ENCODE measurements at places on chromosomes 5 and 9.

DNA sequence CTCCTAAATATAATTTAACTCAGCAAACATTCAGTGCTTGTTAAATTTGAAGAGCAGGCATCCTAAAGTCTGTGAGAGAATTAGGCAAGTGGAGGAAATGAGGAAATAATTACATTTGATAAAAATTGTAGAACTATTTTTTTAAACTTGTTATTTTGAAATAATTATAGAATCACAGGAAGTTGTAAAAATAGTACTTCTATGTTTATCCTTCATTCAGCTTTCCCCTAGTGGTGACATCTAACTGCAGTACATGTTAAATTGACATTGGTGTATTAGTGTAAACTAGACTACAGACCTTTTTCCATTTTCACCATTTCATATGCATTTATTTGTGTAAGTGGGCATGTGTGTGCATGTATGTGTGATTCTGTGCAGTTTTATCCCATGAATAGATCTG, 51.6 kb downstream of the F2RL2 start:
- no peak for DNase-seq

GRCh38 chr5:56659971-56660370, 155.4 kb upstream of the MAP3K1 start:
- no peak for DNase-seq

DNA sequence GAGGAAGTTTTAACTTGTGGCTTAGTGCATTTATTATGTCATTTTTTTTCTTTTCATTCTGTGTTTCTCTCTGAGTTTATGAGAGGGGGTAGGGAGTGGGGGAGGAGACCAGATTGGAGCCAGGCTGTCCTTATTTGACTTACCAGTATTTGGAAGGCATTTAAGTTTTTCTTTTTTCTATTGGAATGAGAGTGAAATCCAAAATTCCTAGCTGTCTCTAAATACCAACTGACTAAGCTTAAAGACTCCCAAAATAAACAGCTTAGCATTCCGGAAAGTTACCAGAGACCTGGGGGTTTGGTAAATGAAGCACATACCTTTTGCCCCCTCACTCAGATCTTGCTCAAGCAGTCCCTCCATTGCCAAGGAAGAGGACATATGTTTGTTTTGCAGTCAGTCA, 581.9 kb upstream of the BRINP1 start:
- DNase-seq, result no peak

GRCh38 chr9:131111854-131112311, 13.5 kb upstream of the NUP214 start:
- DNase-seq, result no peak

GRCh38 chr9:136620441-136621018, 42.2 kb upstream of the EGFL7 start:
- no peak for DNase-seq

GRCh38 chr9:8825585-8826147, 1026.1 kb upstream of the DMAC1 start:
- no peak for DNase-seq

DNA sequence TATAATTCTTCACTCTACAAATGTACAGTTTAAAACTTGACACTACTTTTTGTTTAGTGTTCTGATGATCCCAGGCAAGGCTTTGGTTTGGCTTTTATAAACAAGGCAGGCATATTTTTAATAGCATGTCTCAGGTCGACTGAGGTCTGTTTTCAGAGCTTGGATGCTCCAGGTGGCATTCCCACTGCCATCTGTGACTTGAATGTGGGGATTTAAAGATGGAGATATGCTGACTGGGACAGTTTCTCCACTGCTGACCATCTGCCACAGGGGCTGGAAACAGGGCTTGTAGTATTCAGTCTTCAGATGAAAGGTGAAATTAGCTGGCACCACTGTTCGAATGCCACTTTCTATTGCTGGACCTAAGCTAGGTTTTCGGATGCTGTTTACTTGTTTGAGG, 1266.2 kb upstream of the CDH18 start:
- DNase-seq, result no peak

DNA sequence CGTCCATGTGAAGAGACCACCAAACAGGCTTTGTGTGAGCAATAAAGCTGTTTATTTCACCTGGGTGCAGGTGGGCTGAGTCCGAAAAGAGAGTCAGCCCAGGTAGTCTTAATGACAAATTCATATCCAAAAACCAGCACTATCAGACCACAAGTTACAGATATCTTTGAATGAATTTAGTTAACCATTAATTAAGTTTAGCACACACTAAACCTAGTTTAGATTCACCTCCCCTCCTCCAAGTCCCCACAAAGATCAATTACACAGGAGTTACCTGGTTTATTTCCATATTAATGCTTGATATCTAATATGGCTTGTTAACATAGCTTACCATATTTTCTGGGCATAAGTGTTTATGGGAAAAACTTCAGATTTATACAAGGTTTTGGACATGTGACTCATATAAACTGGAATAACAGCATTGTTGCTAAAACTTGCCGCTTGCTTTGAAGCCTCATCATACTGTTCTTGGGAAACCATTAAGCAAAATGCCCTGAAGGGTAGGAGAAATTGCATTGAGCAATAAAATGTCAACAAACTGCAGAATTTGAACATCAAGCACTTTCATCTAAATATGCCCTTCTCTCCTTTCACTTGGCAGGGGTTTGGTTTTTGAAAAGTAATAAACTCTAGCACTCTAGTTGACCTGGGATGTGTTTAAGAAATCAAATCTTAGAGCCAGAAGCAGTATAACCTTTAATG, 166.9 kb downstream of the SNCAIP start:
- DNase-seq, result peak; percentile 93

DNA sequence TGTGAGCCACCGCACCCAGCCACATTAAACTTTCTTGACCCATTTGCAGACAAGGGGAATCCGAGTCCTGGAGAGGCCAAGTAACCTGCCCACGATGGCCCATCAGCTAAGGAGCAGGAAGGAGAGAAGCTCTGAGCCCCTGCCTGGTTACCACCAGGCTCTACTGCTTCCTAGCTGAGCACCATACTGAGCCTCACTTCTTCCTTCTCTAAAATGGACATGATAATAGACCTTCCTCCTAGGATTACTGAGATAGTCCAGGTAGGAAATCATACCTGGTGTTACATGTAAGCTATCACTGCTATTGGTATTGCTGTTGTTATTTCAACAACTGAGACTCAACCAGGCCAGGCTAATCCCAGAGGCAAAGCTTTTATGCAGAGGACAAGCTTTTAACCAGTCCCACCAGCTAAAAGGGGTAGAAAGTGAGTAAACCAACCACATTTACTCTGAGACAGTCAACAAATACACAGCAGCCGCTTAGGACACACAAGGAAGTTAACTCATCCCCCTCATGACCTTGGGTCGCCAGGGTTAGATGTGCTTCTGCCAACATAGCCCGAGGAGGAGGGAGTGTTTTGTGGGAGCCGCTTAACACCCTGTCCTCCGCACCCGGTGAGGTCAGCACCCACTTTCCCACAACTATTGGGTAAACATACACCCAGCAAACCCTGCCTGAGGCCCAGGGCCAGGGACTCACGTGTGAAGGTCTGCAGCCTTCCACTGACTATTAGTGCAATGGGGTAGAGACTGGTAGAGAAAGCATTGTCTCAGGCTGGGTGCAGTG, 20.6 kb upstream of the PTGES start:
- DNase-seq, result peak; percentile 87

DNA sequence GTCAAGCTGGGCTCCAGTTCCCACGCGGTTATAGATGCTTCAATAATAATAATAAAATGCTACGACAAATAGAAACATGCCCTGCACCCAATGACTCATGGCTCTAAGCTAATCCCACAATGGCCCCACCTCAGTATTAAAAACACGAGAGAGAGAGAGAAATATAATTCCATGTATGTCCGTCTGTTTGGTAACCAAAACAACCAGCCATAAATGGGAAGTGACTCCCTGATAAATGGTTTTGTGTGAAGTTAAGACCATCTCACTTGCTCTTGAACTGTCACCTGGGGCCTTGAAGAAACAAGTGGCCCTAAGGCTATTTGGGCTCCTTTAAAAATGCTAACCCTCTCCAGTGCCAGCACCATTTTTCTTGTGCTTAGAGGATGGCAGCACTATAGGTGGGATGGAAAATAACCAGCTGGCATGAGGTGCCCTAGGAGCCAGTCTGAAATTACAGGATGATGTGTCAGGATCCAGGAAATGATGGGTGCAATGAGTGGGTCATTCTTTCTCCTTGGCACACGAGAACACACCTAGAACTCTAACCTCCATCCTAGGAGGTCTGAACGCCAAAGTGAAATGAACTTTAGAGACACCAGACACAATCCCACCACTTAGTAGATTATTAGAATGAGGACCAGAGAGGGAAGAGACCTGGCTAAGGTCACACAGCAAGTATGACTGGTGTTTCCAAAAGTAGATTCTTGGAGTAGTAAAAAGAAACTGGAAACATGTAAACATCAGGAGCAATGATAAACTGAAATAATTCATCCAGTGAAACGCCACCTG, 35.7 kb upstream of the ADRB2 start:
- DNase-seq, result peak; percentile 94

DNA sequence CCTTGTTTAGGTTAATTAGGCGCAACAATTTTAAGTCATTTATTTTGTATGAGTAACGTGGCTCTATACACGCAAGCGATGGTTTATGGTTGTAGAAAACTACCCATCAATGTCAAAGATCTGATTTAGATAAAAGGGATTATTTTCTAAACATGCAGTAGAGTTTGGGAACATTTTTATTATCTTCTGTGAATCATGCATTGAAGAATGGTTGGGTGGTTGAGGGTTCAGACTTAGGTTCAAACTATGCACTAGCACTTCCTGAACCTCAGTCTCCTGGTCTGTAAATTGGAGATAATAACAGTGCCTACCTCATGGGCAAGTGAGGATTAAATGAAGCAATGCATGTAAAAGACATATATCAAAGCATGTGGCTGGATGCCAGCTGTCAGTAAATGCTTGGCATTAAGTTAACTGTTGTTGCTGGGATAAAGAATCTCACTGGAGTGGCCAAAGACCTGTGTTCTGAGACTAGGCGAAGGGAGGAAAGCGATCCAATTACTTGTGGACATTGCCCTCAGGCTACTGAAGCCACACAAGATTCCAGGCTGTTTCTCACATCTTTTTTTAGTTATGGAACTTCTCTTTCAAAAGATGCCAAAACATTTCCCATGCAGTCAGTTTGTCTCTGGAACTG, 1.1 kb upstream of the OTULINL start:
- peak; percentile 95 for DNase-seq

- no peak for DNase-seq
Observed at GRCh38 chr5:142317753-142318152, 7.1 kb downstream of the SPRY4 start.

- no peak for DNase-seq
Observed at GRCh38 chr5:78523314-78524193, 125.0 kb downstream of the LHFPL2 start.

DNA sequence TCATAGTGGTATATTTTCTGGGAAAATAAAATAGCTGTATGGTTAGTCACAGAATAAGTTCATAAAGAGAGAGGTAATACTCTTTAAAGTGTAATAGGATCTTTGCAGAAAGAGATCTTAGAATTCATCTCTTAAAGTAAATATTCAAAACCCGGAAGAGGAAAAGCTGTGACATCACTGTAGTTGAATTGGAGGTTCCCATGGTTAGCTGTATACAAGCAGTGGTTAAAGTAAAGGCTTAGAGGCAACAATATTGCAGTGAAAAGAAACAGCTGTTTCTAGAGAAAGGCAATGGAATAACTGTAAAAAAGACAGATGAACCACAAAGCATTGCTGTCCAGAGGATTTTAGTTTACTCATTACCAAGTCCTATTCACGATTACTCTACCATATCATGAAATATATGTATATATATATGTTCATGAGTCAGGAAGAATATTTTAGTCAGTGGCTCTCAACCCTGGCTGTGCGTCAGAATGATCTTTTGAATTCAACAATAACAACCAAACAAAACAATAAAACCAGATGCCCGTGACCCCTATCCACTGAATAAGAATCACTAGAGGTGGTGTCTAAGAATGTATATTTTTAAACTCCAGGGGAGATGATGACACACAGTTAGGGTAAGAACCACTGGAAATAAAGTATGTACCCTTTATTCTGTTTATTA, 4.7 kb downstream of the ERCC6L2 start:
- DNase-seq, result peak; percentile 62

- no peak for DNase-seq
Observed at GRCh38 chr5:156486394-156487238, 159.7 kb downstream of the SGCD start.

DNA sequence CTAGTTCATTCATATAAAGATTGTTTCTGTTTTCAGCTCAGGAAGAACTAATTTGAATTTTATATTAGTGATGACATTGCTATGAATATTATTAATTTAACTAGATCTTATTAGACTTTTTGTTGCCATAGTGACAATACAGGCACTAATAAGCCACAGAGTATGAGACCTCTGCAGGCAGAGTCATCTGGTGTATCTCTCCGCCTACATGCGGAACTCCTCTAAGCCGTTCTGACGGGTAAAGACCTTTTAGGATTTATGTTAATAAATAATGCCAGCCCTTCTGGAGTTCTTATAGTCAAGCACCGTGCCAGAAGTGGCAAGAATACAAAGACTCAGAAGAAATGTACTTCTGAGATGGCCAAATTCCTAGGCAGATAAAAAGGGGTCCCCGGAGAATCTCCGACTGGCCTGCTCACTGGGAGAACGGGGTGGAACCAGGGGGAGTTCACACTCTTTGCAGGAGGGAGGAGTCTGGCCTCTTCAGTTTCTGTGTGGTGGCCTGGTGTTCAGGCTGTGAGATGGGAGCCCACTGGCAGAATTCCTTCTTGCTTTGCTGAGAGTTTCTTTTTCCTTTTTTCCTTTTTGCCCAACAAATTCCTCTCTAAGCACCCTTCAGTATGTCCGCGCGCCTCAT, 85.1 kb upstream of the IL12B start:
- DNase-seq, result no peak

- no peak for DNase-seq
Observed at GRCh38 chr5:53944981-53945380, 365.4 kb downstream of the ARL15 start.

DNA sequence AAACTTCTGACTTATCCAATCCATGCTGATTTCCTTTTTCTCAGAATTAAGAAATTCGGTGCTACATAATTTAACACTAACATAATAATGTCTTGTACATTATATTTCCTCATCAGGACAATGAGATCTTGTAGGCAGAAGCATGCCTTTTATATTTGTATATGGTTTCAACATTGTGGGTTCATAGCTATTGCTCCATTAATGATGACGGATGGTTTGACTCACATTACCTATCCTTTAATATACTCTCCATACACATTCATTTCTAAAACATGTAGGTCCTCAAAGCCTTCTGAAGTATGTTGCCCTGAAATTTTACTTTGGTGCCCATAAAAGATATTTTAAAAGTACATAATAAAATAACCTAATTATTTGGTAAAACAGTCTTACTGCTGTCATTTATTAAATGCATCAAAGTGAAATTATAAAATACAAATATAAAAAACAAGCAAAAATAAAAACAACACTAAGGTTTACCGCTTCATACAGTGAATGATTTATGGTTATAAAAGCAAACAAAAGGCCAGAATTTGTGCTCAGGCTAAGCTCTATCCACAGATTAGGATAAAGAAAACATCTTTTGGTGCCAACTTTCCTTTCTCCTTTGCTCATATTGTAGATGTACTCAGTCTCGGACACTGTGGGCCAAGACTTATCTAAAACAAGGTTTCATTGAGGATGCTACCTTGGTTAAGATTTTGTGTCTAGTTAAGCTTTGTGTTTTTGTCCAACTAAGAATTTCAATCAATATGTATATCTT, 61.2 kb upstream of the GCNT4 start:
- DNase-seq, result no peak

GRCh38 chr9:34463098-34463900, 4.7 kb downstream of the DNAI1 start:
- DNase-seq, result peak; percentile 83

- no peak for DNase-seq
Observed at GRCh38 chr5:104170926-104171325, 608.3 kb upstream of the NUDT12 start.

- DNase-seq, result peak; percentile 15
Observed at GRCh38 chr5:3836528-3836927, 240.9 kb downstream of the IRX1 start.

GRCh38 chr9:120892748-120893610, 16.0 kb upstream of the PHF19 start:
- peak; percentile 85 for DNase-seq

Measured in PC-3 (cell line).